ENCODE measurements at places on chromosomes 4 and X. TPM values are rescaled to one million over a fixed set of nuclear protein-coding genes. Genes with fewer than 3 reads are reported as not detected.

The DRP2 gene
- total RNA-seq: 0.09 TPM

The CSAG1 gene
- not detected for total RNA-seq

The COL25A1 gene
- not detected for total RNA-seq

The DGKK gene
- total RNA-seq: not detected

The IL2 gene
- not detected for total RNA-seq

The STEEP1 gene
- total RNA-seq: 21.4 TPM

The AFF2 gene
- 0.37 TPM for total RNA-seq

The HTR2C gene
- total RNA-seq: not detected

The CCNB3 gene
- total RNA-seq: 0.19 TPM

Data from airway epithelial cell (primary cell).